Activated naive CD8-positive, alpha-beta T cell treated with anti-CD3 and anti-CD28 coated beads, Interleukin-2, amount 10 ng/mL, durations not matched to agents 7 days and 5 days (primary cell): ENCODE measurements at places on chromosomes 5 and 9. TPM values are rescaled to one million over a fixed set of nuclear protein-coding genes. Genes with fewer than 3 reads are reported as not detected.

Gene CCDC192
- not detected for total RNA-seq

Gene NOL8
- total RNA-seq, result 65.6 TPM

GRCh38 chr9:118091711-118092500 lies 387.7 kb downstream of the TLR4 start:
- H3K27me3 ChIP-seq, result peaks cover 2% of the 10 kb centered on the region
- no peaks in the 10 kb centered on the region for H3K4me1 ChIP-seq
- no peak overlapping the region for H3K4me3 ChIP-seq
- DNase-seq, result no peak

Gene SMARCA2
- total RNA-seq, result 293 TPM
